ENCODE measurements at places on chromosomes 1 and 21.

GRCh38 chr1:229005556-229005955 lies 265.4 kb upstream of the RAB4A start:
- no peak for DNase-seq

- DNase-seq = no peak
Observed at GRCh38 chr1:84379917-84380180, 18.4 kb upstream of the DNASE2B start.

DNA sequence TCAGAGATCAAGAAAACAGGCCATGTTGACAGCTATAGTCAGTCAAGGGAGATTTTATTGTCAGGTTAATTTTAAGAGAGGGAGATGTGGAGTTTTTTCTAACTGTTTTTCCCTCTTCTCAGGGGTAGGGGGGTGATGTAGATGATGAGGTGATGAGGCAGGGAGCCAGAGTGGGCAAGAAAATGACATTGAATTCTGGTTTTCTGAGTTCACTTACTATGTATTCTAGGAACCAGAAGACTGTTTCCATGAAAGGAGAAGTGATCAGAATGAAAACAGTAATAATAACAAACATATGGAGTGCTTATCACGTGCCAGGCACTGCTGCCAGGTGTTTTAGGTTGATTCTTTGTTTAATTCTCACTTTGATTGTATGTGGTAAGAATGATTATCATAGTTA lies 40.2 kb downstream of the CASQ2 start:
- no peak for DNase-seq

DNA sequence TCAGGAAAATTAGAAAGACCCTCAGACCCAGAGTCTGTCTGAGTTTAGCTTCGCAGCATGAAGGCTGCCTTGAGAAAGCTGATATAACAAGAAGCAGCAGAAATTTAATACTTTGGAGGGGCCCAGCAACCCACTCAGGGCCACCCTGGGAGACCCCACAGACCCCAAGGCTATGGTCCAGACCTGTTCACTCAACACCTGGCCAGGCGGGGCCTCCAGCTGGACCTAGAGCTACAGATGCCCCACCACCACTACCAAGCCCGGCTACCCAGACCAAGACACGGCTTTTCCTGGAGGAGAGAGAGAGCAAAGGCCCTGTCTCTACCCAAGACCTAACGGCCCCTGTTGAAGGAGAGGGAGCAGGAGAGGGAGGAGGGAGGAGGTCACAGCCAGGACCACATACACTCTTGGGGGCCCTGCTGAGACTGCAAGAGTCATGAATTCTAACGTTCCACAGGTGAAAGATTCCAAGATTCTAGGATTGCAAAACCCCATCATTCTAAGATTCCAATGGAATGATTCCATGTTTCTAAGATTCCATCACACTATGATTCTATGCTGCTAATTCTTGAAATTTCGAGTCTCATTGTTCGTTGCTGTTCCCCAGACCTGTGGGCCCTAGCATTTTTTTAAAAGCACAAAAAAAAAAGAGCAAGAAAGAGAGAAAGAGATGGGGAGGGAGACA lies 53.2 kb downstream of the LACTBL1 start:
- no peak for DNase-seq

- no peak for DNase-seq
Observed at GRCh38 chr1:225508538-225509375, 80.9 kb upstream of the LBR start.

DNA sequence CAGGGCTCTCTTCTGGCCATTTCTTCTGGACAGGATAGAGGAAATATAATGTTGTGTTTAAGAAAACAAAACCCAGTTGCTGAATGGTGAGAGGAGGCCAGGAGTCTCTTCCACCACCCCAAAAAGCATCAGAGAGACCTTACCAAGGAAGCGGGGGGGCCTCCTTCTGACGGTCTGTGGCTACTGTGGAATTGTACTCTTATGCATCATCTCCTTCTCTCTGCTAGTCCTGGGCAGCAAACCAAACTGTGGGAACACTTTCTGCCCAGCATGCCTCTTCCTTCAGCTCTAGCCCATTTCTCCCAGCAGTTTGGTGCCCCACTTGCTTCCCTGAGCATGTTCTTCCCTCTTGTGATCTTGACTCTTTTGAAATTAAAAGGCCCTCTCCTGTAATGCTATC lies 157.7 kb downstream of the HHIPL2 start:
- no peak for DNase-seq

DNA sequence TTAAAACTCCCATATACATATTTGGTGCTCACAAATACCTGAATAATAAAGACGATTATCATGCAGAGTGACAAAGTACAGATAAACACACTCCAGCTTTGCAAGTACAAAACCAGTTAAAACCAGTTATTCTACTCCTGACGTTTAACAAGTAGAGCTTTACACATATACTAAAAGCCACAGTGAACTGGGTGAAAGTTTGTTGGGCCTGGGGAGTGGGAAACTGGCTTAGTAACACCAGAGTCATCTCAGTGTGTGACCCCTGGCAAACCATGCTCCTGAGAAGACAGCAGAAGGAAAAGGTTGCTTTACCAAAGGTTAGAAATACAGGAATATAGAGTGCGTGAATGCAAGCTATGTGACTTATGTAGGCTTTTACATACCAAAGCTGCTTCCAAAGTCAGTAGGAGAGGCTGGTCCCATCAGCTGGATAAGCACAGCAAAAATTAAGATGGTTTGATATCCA lies 148.1 kb downstream of the NRIP1 start:
- no peak for DNase-seq

GRCh38 chr21:43297989-43298388 lies 128.9 kb downstream of the SIK1 start:
- no peak for DNase-seq

Measured in stimulated activated naive CD8-positive, alpha-beta T cell treated with anti-CD3 and anti-CD28 coated beads, Interleukin-15, amount 100 ng/mL, for 72 hours (primary cell).